Activated CD4-positive, CD25-positive, alpha-beta regulatory T cell treated with anti-CD3 and anti-CD28 coated beads, Interleukin-2, amount 50 U/mL, for 16 hours (primary cell): ENCODE measurements at places on chromosomes 11 and 22.

DNA sequence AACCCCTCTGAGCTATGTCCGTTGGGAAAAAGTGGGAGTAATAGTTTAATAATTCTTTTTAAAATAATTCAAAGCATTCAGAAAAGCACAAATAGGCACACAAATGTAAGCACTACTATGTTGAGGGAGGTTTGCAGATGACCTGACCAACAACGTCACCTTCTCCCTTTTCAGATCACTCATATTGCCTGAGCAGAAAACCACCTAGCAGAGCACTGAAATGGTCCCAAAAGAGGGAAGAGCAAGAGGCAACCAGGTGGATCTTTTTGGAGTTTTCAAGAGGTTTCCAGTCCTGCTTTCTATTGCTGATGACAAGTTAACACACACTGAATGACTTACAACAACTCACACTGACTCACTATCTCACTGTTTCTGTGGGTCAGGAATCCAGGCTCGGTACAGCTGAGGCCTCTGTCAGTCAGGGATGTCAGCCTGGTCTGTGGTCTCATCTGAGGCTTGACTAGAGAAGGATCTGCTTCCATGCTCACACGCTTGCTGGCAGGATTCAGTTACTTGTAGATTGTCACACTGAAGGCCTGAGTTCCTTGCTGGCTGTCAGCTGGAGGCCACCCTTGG lies 4.3 kb upstream of the PGA3 start:
- DNase-seq, result no peak

DNA sequence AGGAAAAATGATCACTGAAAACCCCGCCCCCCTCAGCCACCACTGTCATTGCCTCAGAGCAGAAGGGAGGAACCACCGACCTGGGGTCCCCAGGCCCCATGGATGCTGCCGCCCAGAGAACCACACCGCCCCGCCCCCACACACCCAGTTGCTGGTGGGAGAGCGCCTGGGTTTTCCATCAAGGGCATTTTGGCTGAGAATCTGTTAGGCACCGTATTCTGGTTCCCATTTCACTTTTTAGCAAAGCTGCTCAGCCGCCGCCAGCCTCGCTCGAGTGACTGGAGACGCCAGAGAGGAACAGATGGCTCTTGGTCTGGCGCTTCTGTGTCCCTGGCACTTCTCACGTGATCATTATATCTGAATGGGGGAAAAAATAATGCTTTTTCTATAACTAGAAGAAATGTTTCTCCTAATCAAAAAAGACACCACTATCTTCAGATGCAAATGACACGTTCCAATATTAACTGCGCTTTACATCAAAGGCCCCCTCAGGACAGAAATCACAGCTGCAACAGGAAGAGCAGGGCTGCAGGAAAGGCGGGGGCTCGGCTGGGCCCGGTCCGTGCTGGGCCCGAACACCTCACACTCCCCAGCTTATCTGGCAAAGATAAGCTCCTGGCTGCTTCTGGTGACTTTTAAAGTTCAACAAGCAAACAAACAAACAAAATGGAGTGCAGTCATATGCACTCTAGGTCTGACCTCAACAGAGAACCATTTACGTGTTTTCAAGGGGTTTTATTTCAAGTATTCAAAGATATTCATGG lies 149.8 kb downstream of the MPPED1 start:
- no peak for DNase-seq

- no peak for DNase-seq
Observed at GRCh38 chr22:20176421-20177085, 25.7 kb upstream of the CCDC188 start.

DNA sequence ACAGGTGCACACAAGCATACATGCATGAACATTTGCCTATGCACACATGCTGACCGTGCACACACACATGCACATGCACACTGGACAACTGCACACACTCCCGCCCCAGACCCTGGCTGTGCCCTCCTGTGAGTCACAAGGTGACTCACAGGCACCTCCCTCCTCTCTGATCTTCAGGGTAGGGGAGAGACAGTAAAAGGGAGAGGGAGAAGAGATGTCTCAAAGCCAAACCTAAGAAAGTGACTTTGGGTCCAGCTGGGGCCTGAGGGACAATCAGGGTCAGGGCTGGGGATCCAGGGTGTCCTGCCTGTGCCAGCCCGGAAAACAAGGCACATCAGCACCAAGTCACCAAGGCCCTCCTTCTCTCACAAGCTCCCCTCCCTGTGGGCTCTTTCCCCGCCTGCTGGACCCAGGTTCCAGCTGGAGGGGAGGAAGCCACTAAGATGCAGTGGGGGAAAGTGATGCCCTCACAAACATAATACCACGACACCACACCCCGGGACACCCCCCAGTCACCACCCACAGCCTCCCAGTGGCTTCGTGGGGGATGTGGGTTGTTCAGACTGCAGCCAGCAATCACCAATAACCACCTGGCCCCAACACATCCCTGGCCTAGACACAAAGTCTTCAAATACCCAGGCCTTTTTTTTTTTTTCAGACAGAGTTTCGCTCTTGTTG lies 39.3 kb downstream of the PDGFB start:
- no peak for DNase-seq

- no peak for DNase-seq
Observed at GRCh38 chr11:111823131-111823530, 48.2 kb downstream of the ALG9 start.

DNA sequence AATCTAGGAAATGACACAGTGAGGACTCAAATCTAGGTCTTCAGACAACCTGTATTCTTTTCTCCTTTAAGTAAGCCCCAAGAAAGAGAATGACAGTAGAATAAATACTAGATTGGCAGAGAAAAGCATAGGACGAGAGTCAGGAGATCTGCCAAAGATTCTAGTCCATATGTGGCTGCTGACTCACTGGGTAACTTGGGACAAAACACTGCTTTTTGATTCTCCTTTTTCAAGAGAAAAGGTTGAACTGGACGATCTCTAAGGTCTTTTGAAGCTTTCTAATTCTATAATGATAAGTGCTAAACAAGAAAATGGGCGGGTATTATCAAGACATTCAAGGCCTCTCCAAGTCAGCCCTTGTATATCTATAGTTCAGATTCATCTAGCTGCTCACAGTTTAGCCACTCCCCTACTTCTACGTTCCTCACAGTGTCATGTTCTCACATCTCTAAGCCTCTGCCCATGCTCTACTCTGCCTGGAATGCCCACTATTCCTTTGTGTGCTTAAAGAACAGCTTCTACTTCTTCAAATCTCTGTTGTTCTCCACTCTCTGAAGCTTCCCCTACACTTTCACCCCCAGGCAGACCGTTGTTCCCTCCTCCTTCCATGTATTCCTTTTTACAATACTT lies 53.0 kb downstream of the RELT start:
- DNase-seq, result no peak

GRCh38 chr22:46078241-46079092 lies 71.9 kb upstream of the PPARA start:
- no peak for DNase-seq

DNA sequence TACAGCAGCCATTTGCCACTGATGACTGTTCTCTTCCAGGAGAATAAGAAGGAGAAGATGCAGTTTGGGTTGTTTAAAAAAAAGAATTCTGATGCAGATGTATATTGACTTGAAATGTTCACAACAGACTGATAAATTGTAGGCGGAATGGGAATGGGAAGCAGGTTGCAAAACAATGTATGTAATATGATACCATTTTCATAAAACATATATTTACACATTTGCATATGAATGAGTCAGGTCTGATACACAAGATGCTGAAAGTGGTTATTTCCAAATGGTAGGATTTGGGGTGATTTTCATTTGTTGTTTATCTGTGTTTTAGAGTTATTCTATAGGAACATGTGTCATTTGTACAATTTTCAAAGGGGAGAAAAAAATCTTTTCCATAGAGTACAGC lies 9.0 kb upstream of the RCN1 start:
- DNase-seq, result no peak

DNA sequence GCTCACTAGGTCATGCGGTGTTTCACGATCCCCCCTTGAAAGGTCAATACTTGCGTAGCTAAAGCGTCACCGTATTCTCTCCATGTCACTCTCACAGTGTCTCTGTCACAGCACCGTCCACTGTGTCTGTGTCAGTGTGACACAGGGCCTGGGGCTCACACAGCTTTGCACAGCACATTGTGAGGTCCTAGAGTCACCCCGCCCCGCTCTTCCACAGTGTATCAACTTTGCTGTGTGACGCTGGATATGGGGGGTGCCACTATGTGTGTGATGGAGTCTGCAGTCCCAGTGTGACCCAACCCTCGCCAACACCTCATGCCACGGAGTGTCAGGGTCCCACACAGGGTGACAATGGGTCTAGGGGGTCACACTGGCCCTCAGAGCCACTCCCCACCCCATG lies 583 bp downstream of the P4HA3 start:
- DNase-seq, result no peak

DNA sequence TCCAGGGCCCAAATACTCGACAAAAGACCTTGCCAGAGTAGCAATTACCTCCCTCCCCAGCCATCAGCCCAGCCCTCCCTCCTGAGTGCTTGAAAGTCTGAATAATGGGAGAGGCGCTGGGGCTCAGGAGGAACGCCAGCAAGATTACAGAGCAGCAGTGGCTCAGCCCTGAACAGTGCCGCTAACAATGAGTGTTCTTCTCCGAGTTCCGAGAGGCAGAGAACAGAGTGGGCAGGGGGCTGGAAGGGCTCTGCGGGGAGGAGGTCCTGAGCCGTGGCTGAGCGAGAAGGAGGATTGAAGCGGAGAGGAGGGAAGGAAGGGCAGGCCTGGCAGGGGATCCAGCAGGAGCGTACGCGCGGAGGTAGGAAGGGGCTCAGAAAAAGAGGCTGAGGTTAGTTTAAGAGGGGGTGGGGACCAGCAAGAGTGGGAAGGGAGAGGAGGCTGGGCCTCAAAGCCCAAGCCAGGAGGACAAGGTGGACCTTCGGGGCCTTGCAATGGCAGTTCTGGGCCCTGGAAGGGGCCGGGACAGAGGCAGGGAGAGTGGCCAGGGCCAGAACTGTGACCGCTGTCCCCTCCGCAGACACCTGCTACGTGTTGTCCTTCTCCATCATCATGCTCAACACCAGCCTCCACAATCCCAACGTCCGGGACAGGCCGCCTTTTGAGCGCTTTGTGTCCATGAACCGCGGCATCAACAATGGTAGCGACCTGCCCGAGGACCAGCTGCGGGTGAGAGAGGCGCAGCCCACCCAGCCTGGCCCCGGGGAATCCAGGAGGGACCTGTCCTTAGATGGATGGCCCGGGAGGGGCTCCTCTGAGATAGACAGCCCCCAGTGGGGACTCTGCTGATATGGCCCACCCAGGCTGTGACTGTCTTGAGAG lies 20.6 kb downstream of the CYTH4 start:
- DNase-seq, result no peak

- no peak for DNase-seq
Observed at GRCh38 chr11:35160246-35160824, 21.4 kb downstream of the CD44 start.

DNA sequence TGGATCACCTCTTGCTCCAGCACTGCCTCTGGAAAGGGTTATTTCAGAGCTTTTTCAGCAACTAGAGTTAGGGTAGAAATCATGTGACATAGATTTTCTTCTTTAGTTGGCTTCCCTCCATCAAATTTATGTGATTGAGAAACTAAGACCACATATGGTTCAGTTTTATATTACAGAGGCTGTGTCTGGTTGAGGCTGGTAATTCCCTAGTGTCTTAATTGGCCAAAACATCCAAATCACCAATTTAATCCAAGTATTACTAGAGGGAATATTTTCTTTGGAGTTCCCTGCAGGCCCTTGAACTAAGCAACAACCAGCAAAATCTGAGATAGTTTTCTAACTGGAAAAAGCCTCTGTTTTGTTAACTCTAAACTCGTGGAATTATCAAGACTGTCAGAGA lies 136.3 kb downstream of the ARHGAP42 start:
- DNase-seq, result no peak

DNA sequence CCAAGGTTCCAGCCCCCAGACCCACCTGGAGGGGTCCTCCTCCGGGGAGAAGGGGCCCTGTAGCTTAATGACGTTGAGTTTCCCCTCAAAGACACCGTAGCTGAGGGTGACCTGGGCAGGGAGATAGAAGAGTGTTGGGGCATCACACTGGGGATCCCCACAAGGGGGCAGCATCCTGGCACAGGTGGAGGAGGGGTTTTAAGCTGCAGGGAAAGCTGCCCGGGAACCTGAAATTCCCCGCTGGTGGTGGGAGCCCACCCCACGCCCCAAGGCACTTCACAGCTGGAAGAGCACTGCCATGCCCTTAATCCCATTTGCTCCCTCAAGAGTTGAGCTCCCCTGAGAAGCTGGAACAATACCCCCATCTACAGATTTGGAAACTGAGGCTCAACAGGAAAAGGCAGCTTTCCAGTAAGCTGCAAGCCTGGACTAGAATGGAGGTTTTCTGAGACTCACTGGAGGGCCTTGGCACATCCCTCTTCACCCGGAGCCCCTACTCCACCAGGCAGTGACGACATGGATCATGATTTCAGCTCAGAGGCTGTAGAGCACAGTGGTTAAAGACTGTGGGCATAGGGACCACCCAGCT lies 13.7 kb downstream of the MFNG start:
- DNase-seq, result no peak

GRCh38 chr22:42533638-42533977 lies 14.0 kb upstream of the RRP7A start:
- DNase-seq, result no peak

DNA sequence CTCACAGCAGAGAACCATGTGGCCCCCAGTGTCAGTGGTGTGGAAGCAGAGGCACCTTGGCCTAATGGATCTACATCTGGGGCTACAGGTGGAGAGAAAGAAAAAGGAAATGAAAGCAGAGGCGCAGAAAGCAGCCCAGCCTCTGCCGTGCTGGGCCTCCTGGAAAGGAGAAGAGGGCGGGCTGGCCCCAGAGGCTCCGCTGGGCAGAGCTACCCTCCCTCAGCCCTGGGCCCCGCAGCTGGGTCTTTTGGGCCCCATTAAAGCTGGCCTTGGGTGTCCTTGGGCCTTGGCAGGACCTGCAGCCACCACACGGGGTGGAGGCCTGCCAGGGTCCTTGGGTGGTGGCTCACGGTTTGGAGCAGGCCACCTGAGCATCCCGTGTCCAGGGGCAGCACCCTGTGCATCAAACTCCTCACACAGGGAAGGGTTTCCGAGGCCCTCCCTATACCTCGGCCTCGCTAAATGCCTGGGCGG lies 31.6 kb upstream of the GAL start:
- no peak for DNase-seq

DNA sequence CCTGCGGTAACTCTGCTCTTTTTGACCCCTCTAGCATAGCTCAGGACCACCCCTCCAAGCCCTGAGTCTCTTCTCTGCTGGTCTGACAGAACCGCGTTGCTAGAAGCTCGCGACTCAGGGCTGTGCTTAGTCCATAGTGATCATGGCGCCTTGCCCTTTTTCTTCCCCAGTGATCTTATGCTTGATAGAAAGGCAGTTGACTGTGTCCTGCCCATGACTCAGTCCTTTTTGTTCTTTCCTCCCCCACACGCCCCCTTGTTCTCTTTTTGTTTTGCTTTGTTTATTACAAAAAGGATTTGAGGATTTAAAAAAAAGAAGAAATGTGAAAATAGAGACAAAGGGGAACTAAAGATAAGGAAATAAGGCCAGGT lies 17.5 kb downstream of the IL17RA start:
- DNase-seq, result no peak
